ENCODE measurements at places on chromosomes 12 and 14. TPM values are rescaled to one million over a fixed set of nuclear protein-coding genes. Genes with fewer than 3 reads are reported as not detected.

DNA sequence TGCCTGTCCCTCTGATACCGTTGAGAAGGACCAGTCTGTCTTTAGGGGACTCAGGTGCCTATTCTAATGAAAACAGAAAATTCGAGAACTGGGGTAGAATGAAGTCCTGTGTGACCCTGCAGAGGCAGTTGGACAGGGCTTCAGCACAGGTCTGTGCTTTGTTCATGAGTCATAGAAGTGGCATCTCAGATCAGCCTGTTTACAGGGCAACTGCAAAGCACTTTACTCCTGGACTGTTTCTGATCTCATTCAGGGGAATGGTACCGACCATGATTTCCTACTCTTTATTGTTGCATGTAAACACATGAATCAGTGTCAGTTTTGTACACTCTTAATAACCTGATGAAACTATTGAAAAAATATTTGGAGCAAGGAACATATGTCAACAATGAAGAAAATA is 1517.0 kb downstream of the AACS start:
- H3K4me1 ChIP-seq: no peaks in the 10 kb centered on the region
- H3K27me3 ChIP-seq: no peaks in the 10 kb centered on the region
- no peak overlapping the region for H3K27ac ChIP-seq
- DNase-seq: no peak

- peaks cover 3% of the 10 kb centered on the region for H3K27me3 ChIP-seq
- DNase-seq: no peak
- H3K27ac ChIP-seq: peak overlapping the region; percentile 94
- H3K4me3 ChIP-seq: peak overlapping the region; percentile 97
- peaks cover 28% of the 10 kb centered on the region for H3K4me1 ChIP-seq
Measured at GRCh38 chr12:93468008-93468371, 676 bp downstream of the MRPL42 start.

- no peak overlapping the region for H3K4me3 ChIP-seq
- DNase-seq: no peak
- peaks cover 6% of the 10 kb centered on the region for H3K36me3 ChIP-seq
- H3K27ac ChIP-seq: no peak overlapping the region
Measured at GRCh38 chr14:73764406-73765280, 50.5 kb upstream of the PNMA1 start.

DNA sequence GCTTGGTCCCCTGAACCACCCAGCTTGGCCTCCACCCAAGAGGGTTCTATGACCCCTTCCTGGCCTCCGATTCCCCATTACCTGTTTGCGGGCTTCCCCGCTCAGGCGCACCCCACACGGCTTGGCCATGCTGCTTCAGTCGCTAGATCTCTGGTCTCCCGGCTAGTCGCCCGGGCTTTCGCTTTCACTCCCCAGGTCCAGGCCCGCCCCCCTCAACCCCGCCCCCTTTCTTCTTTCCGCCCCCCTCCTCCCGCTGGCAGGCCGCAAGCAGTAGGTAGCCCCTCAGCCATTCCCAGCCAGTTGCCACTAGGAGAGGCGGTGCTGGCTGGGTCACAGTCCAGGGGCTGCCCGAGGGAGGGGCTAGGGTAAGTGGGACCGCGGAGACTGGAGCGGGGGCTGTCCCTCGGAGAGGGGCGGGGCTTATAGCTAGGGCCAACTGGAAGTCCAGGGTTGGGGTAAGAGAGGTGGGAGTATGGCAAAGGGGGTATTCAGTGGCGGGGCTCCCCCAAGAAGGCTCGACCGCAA is at the start of gene PSME2:
PSME2 (minus strand) TSS at position 158 of the 525 bp plus-strand sequence; CDS start at position 129, 29 bp downstream.
- peaks cover 63% of the 10 kb centered on the region for H3K36me3 ChIP-seq
- peak; percentile 97 for DNase-seq
- peaks cover 56% of the 10 kb centered on the region for H3K4me1 ChIP-seq
- H3K4me3 ChIP-seq: peak within 1 kb of the TSS; percentile 97
- peak within 1 kb of the TSS; percentile 97 for H3K27ac ChIP-seq

DNA sequence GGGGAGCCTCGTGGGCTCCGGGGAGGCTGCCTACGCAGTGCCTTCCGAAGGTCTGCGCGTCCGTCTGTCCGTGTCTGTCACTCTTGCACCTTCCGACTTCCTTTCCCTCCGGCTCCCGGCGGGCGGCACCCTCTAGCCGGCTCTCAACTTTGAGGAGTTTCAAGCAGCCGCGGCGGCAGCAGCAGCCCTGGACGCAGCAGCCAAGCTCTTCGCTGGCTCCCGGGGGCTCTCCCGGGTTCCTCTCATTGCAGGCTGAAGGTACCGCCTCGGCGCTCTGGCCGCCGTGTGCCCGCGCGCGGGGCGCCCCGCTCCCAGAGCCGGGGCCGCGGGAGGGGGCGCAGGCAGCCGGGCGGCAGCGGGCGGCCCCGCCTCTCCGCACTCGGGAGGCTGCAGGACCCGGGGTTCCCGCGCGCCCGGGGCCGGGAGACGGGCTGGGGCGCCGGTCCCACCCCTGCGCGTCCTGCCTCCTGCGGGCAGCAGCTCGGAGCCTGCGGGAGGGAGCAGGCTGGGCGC is at the start of the genes AMIGO2 and PCED1B:
AMIGO2 (minus strand) TSS at position 492 of the 513 bp plus-strand sequence. CDS start 957 bp downstream, outside the sequence.
PCED1B (plus strand) TSS at position 154 of the 513 bp plus-strand sequence. CDS start 155,443 bp downstream, outside the sequence.
- H3K36me3 ChIP-seq: peaks cover 47% of the 10 kb centered on the region
- peak within 1 kb of the TSS; percentile 98 for H3K27ac ChIP-seq
- H3K27me3 ChIP-seq: no peaks in the 10 kb centered on the region
- H3K4me1 ChIP-seq: peaks cover 75% of the 10 kb centered on the region
- peak within 1 kb of the TSS; percentile 98 for H3K4me3 ChIP-seq

- H3K36me3 ChIP-seq: no peaks in the 10 kb centered on the region
- no peaks in the 10 kb centered on the region for H3K4me1 ChIP-seq
- no peak for DNase-seq
- H3K27me3 ChIP-seq: peaks cover 11% of the 10 kb centered on the region
- no peak overlapping the region for H3K4me3 ChIP-seq
- H3K27ac ChIP-seq: no peak overlapping the region
Measured at GRCh38 chr14:53872681-53873089, 83.9 kb downstream of the BMP4 start.

- H3K4me1 ChIP-seq: no peaks in the 10 kb centered on the region
- DNase-seq: no peak
- peaks cover 4% of the 10 kb centered on the region for H3K27me3 ChIP-seq
Measured at GRCh38 chr12:63912651-63913050, 68.2 kb downstream of the SRGAP1 start.

DNA sequence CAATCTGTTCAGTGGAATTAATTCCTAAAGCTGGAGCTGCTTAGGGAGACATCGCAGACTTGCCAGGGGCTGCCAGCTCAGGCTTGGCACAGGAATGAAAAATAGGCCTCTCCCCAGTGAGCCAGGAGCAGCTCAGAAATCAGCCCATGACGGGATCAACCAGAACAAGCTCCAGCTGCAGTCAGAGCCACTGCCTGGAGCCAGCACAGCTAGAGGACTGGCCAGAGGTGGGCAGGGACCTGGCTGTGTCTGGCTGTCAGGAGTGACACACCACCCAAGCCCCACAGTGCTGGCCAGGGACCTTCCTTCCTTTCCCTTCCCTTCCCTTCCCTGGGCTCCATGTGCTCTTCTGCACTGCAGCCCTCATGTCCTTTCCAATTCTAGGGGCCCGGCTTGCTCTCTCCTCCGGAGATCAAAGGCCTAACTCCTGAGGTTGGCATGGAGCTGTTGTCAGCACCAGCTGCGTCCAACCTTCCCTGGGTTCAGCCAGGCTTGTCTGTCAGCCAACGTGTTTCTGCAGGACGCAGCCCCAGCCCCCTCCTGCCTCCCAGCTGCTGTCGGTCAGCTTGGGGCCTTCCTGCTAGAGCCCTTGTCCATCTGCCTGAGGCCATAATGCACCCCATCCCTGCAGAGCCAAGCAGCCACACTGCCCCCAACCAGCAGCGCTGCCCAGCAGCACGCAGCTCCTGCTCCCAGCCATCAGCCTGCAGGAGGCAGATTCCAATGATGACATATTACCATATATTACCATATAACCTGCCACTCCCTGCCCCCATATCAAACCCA is 149.3 kb downstream of the CALM1 start:
- no peaks in the 10 kb centered on the region for H3K4me1 ChIP-seq
- no peak overlapping the region for H3K27ac ChIP-seq
- H3K36me3 ChIP-seq: no peaks in the 10 kb centered on the region
- no peak for DNase-seq
- no peak overlapping the region for H3K4me3 ChIP-seq
- no peaks in the 10 kb centered on the region for H3K27me3 ChIP-seq

- H3K27ac ChIP-seq: no peak overlapping the region
- H3K4me1 ChIP-seq: no peaks in the 10 kb centered on the region
- H3K36me3 ChIP-seq: no peaks in the 10 kb centered on the region
- H3K27me3 ChIP-seq: no peaks in the 10 kb centered on the region
- DNase-seq: no peak
- H3K4me3 ChIP-seq: no peak overlapping the region
Measured at GRCh38 chr14:104158827-104159798, 20.7 kb downstream of the KIF26A start.

DNA sequence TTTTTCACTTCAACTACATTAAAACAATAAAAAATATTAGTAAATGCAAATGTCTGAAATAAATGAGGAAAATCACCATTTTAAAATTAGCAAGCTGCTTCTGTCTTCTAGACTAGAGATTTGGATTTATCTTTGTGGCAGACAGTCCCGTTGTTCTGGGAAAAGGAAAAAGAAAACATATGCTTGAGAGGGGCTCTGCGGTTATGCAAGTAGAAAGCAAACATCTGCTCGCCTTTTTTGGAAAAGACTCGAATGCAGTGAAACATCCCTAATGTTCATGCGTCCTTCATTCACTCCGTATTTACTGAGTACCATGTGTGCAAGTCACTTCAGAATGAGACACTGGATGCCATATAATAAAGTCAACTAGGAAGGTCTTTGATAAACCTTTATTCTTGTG is 44.9 kb downstream of the IFNG start:
- no peak for DNase-seq
- H3K4me3 ChIP-seq: no peak overlapping the region
- H3K4me1 ChIP-seq: peaks cover 44% of the 10 kb centered on the region
- H3K36me3 ChIP-seq: peaks cover 4% of the 10 kb centered on the region
- no peak overlapping the region for H3K27ac ChIP-seq
- no peaks in the 10 kb centered on the region for H3K27me3 ChIP-seq

DNA sequence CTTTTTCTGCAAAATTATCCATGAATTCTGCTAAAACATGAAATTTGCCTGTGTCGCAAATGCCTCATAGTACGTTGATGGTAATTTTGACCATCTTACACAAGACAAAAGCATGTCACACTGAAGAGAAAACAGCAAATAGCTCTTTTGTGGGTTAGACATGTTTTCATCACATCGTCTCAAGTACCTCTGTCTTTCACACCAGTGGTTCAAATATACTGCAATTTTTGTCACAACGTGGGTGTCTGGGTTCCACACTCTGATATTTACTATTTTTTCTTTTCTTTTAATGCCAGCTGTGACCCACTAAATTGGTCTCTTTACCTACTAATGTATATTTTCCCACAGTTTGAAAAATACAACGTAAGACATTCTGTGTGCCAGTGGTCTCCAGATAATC is 10.4 kb downstream of the KLRB1 start:
- no peaks in the 10 kb centered on the region for H3K4me1 ChIP-seq
- H3K27me3 ChIP-seq: no peaks in the 10 kb centered on the region
- no peak overlapping the region for H3K27ac ChIP-seq

DNA sequence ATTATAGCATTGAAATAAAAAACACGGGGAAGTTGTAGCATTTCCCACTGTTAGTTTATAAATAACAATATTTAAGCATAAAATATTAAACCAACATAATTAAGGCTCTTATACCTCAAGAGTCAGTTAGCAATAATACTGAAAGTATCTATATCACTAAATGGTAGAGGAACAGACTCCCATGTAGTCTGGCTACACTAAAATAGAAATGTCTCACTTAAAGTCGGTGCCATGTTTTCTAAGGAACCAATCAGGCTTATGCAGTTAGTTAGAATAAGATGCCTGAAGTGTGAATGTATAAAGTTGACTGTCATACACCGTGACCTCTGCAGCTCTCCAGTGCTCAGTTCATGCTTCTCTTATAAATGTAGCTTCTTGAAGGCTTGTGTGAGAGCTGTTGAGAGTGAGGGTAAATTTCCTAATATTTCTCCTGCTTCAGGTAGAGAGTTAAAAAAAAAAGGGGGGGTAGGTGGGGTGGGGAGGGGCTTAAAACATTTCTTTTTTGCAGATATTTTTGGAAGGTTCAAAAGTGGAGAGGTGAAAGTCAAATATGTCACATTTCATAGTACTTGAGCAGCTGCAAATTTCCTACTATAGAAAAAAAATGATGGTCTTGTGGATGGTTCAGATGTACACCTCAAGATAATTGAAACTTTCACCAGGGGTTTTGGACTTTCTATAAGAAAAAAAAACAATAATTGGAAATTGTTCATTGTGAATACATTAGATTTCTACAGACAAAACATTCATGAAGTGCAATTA is 64.5 kb downstream of the PTCSC3 start:
- DNase-seq: no peak
- H3K27me3 ChIP-seq: peaks cover 37% of the 10 kb centered on the region
- no peaks in the 10 kb centered on the region for H3K4me1 ChIP-seq
- H3K36me3 ChIP-seq: no peaks in the 10 kb centered on the region
- H3K4me3 ChIP-seq: no peak overlapping the region

DNA sequence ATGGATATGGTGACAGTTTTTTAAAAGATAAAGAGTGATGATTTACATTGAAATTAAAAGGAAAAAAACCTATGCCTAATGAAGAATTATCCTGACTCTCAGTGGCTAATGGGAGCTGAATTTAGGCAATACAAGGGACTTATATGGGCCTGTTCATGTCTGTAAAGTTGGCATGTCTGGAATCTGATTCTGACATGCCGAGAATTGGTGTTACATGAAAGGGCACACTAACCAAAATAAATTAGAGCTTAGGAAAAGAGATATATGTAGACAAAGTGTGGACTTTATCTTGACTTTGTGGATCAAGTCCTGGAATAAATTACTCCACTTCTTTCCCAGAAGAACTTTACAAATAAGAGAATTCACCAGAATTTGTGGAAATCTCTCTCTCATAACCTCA is 1.1 kb downstream of the TDG start:
- H3K4me1 ChIP-seq: peaks cover 57% of the 10 kb centered on the region
- DNase-seq: no peak
- H3K27ac ChIP-seq: peak overlapping the region; percentile 98
- H3K27me3 ChIP-seq: no peaks in the 10 kb centered on the region

- H3K27ac ChIP-seq: no peak overlapping the region
- DNase-seq: no peak
- no peaks in the 10 kb centered on the region for H3K36me3 ChIP-seq
- H3K4me3 ChIP-seq: no peak overlapping the region
- no peaks in the 10 kb centered on the region for H3K4me1 ChIP-seq
- no peaks in the 10 kb centered on the region for H3K27me3 ChIP-seq
Measured at GRCh38 chr12:6301721-6302120, 8.8 kb upstream of the PLEKHG6 start.

GRCh38 chr12:29858270-29858786 is 74.6 kb upstream of the TMTC1 start:
- no peak overlapping the region for H3K4me3 ChIP-seq
- no peak overlapping the region for H3K27ac ChIP-seq
- H3K36me3 ChIP-seq: no peaks in the 10 kb centered on the region
- no peaks in the 10 kb centered on the region for H3K27me3 ChIP-seq

ANKRD9 gene
- 10.7 TPM for total RNA-seq

NKX2-1 gene
- total RNA-seq: not detected

HDAC7 gene
- 246 TPM for total RNA-seq

Data from activated naive CD8-positive, alpha-beta T cell treated with anti-CD3 and anti-CD28 coated beads for 36 hours (primary cell).